ENCODE measurements at places on chromosomes 12 and 14. TPM values are rescaled to one million over a fixed set of nuclear protein-coding genes. Genes with fewer than 3 reads are reported as not detected.

GRCh38 chr12:57632073-57632957 lies 686 bp downstream of the B4GALNT1 start:
- peak; percentile 100 for DNase-seq

DNA sequence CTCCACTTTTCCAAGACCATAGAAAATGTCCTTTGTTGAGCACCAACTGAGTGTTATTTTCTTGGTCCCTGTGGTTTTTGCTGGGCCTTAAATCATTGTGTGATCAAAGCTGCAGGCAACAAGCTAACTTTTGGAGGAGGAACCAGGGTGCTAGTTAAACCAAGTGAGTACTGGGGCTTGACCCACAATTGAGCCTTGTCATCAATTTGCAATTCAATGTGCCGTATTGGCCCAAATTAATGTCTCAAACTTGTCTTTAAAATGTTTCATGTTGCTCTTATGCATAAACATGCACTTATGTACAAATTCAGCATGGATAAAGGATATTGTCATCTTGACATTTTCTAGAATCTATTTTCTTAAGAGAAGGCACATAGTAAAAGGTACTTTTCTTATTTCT lies 62.3 kb downstream of the DAD1 start:
- DNase-seq: no peak

REC8 gene
- 6.8 TPM for total RNA-seq

HOXC6 gene
- total RNA-seq: 6.2 TPM

DNA sequence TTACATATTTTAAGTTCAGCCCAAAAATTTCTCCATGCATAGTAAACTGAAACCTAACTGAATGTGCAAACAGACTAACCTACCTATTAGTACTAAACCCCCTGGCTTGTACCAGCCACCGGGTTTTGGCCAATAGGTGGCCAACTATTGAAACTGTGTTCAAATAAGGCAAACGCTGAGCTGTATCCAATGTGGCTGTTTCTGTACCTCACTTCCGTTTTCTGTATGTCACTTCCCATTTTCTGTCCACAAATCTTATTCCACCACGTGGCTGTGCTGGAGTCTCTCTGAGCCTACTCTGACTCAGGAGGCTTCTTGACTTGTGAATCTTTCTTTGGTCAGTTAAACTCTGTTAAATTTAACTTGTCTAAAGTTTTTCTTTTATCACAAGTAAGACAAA lies 6.0 kb upstream of the FBXO34 start:
- DNase-seq: no peak

- DNase-seq: no peak
Measured at GRCh38 chr14:31992011-31992447, 85.1 kb upstream of the ARHGAP5 start.

RAD9B gene
- total RNA-seq: not detected

- DNase-seq: no peak
Measured at GRCh38 chr12:131264635-131265034, 310.9 kb downstream of the ADGRD1 start.

DNA sequence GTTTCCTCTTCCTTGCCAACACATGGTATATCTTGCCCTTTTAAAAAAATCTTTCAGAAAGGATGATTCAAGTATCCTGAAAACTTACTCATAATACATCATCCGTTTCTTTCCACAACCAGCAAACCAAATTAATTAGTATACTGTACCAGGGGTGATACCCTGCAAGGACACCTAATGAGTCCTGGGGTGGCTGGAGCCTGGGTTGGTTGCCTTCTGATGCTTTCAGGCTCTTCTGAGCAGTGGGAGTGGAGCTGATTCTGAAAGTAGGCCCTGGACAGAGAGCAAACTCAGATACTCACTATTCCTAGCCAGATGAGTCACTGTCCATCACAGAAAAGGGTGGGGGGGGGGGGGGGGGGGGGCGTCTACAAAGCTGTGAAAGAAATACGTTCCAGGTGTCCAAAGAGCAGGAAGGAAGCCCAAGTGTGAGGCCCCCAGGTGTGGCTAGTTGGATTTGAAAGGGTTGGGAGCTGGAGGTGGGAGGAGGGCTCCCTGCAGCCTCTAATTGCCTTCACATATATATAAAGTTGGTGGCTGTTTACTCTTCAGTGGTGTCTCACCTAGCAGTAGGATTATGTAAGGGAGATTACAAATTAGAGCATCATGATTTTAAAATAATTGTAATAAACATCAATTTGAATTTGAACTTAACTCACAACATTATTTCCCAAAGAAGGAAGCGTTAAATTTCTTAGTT lies 36.5 kb downstream of the FBXO33 start:
- DNase-seq: no peak
